A549 treated with ZK216348 at 1 μM for 4 hours (cell line): ENCODE measurements at places on chromosomes 16 and 17. TPM values are rescaled to one million over a fixed set of nuclear protein-coding genes. Genes with fewer than 3 reads are reported as not detected.

The NAGS gene
- total RNA-seq = 0.76 to 2.5 TPM (median 1.1 TPM) in 5 replicates

The GRIN2A gene
- 0.14 to 0.31 TPM in 2 of 5 replicates, not detected in the others for total RNA-seq

The CLEC18A gene
- 0.07 to 0.31 TPM (median 0.11 TPM) in 3 of 5 replicates, not detected in the others for total RNA-seq

The C1QTNF1 gene
- 33.2 to 51.5 TPM (median 41.0 TPM) in 5 replicates for total RNA-seq

The DBNDD1 gene
- 38.4 to 67.1 TPM (median 61.3 TPM) in 5 replicates for total RNA-seq

The CCL22 gene
- total RNA-seq = 0.05 TPM in 2 of 5 replicates, not detected in the others

The FAM20A gene
- not detected in 5 replicates for total RNA-seq

The FKBP10 gene
- total RNA-seq = 70.3 to 122 TPM (median 105 TPM) in 5 replicates

The GCSH gene
- 36.3 to 63.7 TPM (median 52.9 TPM) in 5 replicates for total RNA-seq

The RNF43 gene
- total RNA-seq = 0.34 to 0.64 TPM (median 0.39 TPM) in 5 replicates

The TRAPPC2L gene
- 92.5 to 149 TPM (median 118 TPM) in 5 replicates for total RNA-seq

The CD19 gene
- total RNA-seq = not detected in 5 replicates

The KIF22 gene
- total RNA-seq = 73.9 to 96.4 TPM (median 95.6 TPM) in 5 replicates

The CACNG3 gene
- not detected in 5 replicates for total RNA-seq
